Activated T-helper 2 cell treated with anti-CD3 and anti-CD28 coated beads, Interferon-gamma antibody, Interleukin-2, Interleukin-4, amounts not matched to agents 10 μg/mL and 5 μg/mL and 100 μg/mL, durations not matched to agents 14 hours and 24 hours and 36 hours (primary cell): ENCODE measurements at places on chromosomes 4 and X. TPM values are rescaled to one million over a fixed set of nuclear protein-coding genes. Genes with fewer than 3 reads are reported as not detected.

The PTCHD1 gene
- not detected in 2 replicates for total RNA-seq

The APLN gene
- 0.32 and 0.39 TPM in 2 replicates for total RNA-seq

The BCOR gene
- 74.6 and 82.2 TPM in 2 replicates for total RNA-seq

The MAGEA11 gene
- not detected in 2 replicates for total RNA-seq

The PPP2R2C gene
- total RNA-seq: not detected in 2 replicates

The SLC4A4 gene
- total RNA-seq: 0.32 and 0.43 TPM in 2 replicates

The CXCL5 gene
- total RNA-seq: not detected in 2 replicates

GRCh38 chr4:55086578-55086977 lies 38.8 kb downstream of the KDR start:
- no peak for DNase-seq
- H3K27ac ChIP-seq: no peak overlapping the region
- no peaks in the 10 kb centered on the region for H3K36me3 ChIP-seq
- H3K4me1 ChIP-seq: no peaks in the 10 kb centered on the region

GRCh38 chr4:173370130-173370476 lies 651 bp upstream of the SAP30 start:
- peak overlapping the region; percentile 100 for H3K4me3 ChIP-seq
- H3K36me3 ChIP-seq: peaks cover 39% of the 10 kb centered on the region
- DNase-seq: no peak
- peaks cover 46% of the 10 kb centered on the region for H3K4me1 ChIP-seq
- no peaks in the 10 kb centered on the region for H3K27me3 ChIP-seq

DNA sequence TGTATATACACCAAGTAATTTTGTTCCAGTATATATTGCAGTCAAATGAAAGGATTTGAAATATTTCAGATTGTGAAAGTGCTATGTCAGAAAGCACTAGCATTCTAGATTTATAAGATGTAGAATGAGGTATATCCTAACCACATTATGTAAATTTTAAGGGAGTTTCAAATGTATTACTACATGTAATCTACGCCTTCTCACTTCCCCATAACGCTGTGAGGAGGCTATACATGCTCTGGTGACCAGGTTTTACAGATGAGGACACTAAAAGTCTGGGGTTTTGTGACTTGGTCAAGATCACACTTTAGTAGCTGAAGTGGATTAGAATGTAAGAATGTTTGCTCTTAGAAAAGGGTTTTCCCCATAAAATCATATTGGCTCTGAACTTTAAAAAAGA lies 8.1 kb downstream of the ENPEP start:
- no peak overlapping the region for H3K4me3 ChIP-seq
- H3K36me3 ChIP-seq: no peaks in the 10 kb centered on the region
- no peaks in the 10 kb centered on the region for H3K4me1 ChIP-seq
- peaks cover 6% of the 10 kb centered on the region for H3K27me3 ChIP-seq
- H3K27ac ChIP-seq: no peak overlapping the region
- DNase-seq: no peak

GRCh38 chr4:156672492-156673305 lies 298.9 kb downstream of the PDGFC start:
- no peaks in the 10 kb centered on the region for H3K27me3 ChIP-seq
- H3K4me3 ChIP-seq: no peak overlapping the region
- H3K27ac ChIP-seq: no peak overlapping the region

GRCh38 chrX:47885501-47885900 lies 48.8 kb downstream of the ZNF81 start:
- H3K36me3 ChIP-seq: peaks cover 61% of the 10 kb centered on the region
- H3K27ac ChIP-seq: no peak overlapping the region
- no peak overlapping the region for H3K4me3 ChIP-seq
- DNase-seq: no peak

DNA sequence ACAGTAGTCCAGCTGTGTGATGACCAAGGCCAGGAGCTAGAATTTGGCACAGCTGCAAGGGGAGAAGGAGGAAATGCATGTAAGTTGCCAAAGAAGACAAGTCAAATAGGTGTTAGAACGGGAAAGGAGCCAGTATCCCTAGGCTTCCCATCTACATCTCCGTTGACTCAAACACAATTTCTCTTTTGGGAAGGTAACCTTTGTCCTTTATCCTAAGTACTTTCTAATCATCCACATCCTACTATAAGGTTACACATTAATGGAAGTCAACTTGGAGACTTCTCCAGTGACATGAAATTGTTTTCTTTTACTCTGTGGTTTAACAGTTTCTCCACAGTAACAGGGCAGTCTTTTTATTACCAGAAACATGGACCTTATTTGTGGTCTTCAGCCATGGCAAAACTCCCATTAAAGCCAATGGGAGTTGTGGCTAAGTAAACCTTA lies 620.0 kb downstream of the ANKRD50 start:
- H3K36me3 ChIP-seq: no peaks in the 10 kb centered on the region
- no peak for DNase-seq
- H3K27me3 ChIP-seq: no peaks in the 10 kb centered on the region
- no peak overlapping the region for H3K4me3 ChIP-seq

DNA sequence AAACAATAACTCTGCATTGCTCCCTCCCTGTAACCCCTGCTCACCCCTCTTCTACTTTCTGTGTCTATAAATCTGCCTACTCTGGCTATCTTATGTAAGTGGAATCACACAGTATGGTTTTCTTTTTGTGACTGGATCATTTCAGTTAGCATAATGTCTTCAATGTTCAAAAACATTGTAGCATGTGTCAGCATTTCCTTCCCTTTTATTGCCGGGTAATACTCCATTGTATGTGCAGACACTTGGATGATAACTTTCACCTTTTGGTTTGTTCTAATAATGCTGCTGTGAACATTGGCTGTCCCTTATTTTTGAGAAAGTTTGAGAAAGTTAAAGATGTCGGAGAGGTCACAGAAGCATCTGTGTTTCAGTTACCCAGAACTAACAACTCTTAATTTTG lies 60.6 kb upstream of the TLR2 start:
- H3K4me3 ChIP-seq: no peak overlapping the region
- peak overlapping the region; percentile 64 for H3K27ac ChIP-seq
- peaks cover 67% of the 10 kb centered on the region for H3K36me3 ChIP-seq
- peaks cover 7% of the 10 kb centered on the region for H3K4me1 ChIP-seq
- H3K27me3 ChIP-seq: no peaks in the 10 kb centered on the region

GRCh38 chrX:123340696-123341095 lies 156.6 kb downstream of the GRIA3 start:
- H3K36me3 ChIP-seq: no peaks in the 10 kb centered on the region
- no peaks in the 10 kb centered on the region for H3K27me3 ChIP-seq
- H3K4me3 ChIP-seq: no peak overlapping the region
- no peak for DNase-seq
- H3K4me1 ChIP-seq: no peaks in the 10 kb centered on the region
- H3K27ac ChIP-seq: no peak overlapping the region

GRCh38 chrX:37666516-37666915 lies 19.1 kb upstream of the XK start:
- no peak for DNase-seq
- no peaks in the 10 kb centered on the region for H3K27me3 ChIP-seq
- H3K27ac ChIP-seq: no peak overlapping the region
- H3K4me1 ChIP-seq: no peaks in the 10 kb centered on the region

DNA sequence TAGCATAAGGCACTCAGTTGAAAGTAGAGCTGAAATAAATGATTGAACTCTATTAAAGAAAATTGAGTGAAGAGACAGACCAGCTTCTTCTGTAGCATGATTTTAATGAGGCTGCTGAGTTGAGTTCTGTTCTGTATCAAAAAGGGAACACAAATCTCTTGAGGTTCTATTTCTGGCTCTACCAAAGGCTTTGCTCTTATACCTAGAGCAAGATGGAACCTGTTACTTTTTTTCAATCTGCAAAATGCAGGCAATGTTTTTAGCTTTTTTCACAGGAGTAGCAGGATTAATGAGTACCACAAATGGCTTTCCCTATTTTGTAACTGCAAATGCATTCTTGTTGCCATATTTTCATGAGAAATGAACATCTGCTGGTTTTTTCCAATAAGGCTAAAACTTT lies 4.2 kb upstream of the ERVMER34-1 start:
- H3K4me1 ChIP-seq: peaks cover 5% of the 10 kb centered on the region
- no peaks in the 10 kb centered on the region for H3K36me3 ChIP-seq
- H3K27ac ChIP-seq: no peak overlapping the region
- peaks cover 42% of the 10 kb centered on the region for H3K27me3 ChIP-seq
- DNase-seq: no peak

DNA sequence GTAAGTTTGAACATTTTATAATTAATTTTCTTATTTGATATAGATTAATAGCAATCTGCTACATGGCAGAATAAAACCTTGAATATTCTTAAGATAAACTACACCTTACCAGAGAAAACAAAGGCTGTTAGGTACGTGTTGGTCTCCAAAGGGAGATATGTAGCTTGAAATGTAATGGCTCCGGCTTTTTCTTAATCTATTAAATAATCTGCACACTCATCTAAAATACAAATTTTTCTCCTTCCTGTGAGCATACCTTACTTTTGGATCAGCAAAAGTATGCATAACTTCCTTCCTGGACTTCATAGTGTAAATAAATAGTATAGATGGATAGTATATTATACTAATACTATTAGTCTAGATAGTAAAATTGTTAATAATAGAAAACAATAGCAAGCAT lies 141.3 kb downstream of the JADE1 start:
- peaks cover 2% of the 10 kb centered on the region for H3K4me1 ChIP-seq
- H3K27me3 ChIP-seq: no peaks in the 10 kb centered on the region
- no peak overlapping the region for H3K27ac ChIP-seq
- no peak for DNase-seq
- H3K36me3 ChIP-seq: peaks cover 33% of the 10 kb centered on the region
- H3K4me3 ChIP-seq: no peak overlapping the region

GRCh38 chr4:85968945-85969819 lies 390.7 kb downstream of the MAPK10 start:
- H3K4me3 ChIP-seq: no peak overlapping the region
- H3K27me3 ChIP-seq: no peaks in the 10 kb centered on the region
- DNase-seq: no peak
- no peaks in the 10 kb centered on the region for H3K4me1 ChIP-seq

DNA sequence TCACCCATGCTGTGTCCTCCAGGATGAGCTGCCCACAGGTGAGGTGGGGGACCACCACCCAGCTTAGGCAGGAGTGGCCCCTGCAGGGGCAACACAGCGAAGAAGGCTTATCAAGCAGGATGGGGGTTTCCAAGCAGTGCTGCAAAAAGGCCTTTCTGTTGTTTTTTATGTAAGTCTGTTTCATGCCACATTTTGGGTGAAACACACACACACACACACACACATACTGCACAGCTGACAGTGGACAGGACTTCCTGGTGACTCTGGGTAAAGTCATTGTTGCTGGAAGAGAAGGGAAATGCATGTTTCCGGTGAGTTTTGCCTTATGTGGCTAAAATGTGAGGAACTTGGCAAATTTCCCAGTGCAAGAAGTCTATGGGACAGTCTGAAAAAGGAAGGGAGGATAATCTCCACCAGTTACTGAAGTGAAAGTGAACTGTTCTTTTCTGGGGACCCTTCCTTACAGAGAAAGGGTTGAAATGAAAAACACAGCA lies 119.2 kb downstream of the IRF2 start:
- no peaks in the 10 kb centered on the region for H3K27me3 ChIP-seq
- no peak for DNase-seq
- no peak overlapping the region for H3K27ac ChIP-seq
- H3K4me1 ChIP-seq: peaks cover 14% of the 10 kb centered on the region
- no peaks in the 10 kb centered on the region for H3K36me3 ChIP-seq

DNA sequence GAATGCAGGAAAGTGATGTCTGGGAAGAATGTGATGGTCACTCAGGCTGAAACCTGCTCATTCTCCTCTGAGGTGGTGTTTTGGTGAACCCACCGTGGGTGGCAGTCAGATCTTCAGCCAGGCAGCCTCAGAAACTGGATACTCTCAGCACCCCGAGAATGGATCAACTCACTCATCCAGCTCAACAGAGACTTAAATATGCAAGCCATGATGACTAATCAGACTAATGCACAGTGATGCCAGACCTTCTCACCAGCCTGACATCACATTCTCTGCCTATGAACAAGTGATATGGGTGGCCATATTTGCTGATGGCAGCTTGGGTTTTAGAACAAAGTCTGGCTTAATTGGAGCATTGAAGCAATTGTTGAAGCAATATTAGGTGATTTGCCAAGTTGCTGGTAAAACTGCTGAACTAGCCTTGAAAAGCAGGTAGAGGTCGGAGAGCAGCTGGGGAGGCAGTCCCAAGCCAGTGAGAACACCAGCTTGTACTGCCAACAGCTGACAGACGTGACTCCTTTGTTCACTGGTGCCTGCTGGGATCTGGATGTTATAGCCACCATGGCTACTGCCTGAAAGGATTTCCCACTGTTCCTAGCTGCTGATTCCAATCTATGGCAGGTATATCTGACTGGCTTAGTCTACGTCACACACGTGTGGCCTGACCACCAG lies 608.1 kb downstream of the MID1IP1 start:
- no peaks in the 10 kb centered on the region for H3K4me1 ChIP-seq
- no peak overlapping the region for H3K27ac ChIP-seq
- no peaks in the 10 kb centered on the region for H3K27me3 ChIP-seq
- H3K36me3 ChIP-seq: no peaks in the 10 kb centered on the region
- no peak overlapping the region for H3K4me3 ChIP-seq
- no peak for DNase-seq

- H3K27ac ChIP-seq: no peak overlapping the region
- DNase-seq: no peak
- no peaks in the 10 kb centered on the region for H3K36me3 ChIP-seq
- H3K27me3 ChIP-seq: peaks cover 41% of the 10 kb centered on the region
Measured at GRCh38 chr4:153747406-153747955, 12.3 kb downstream of the RNF175 start.

DNA sequence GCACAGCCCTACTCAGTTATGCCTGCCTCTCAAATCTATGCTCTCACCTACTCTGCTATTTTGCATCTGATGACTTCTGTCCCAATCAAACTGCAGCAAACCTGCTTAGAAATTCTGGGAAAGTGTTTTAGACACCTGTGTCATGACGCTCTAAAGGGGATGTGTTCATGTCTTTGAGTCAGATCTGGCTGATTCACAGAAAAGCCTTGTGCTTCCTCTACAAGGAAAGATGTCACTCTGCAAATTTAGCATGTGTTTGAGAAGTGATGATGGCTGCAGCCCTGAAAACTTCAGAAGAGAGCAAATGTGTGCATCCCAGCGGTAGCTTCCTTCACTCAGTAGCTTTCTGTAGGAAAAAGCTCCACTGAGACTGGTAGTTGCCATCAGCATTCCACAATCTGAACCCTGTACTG lies 235.4 kb downstream of the MGST2 start:
- no peak for DNase-seq
- peaks cover 12% of the 10 kb centered on the region for H3K4me1 ChIP-seq
- H3K4me3 ChIP-seq: no peak overlapping the region
- H3K27me3 ChIP-seq: peaks cover 4% of the 10 kb centered on the region

GRCh38 chr4:111454961-111455360 lies 690.3 kb upstream of the FAM241A start:
- no peak for DNase-seq
- H3K4me1 ChIP-seq: no peaks in the 10 kb centered on the region
- no peaks in the 10 kb centered on the region for H3K36me3 ChIP-seq

DNA sequence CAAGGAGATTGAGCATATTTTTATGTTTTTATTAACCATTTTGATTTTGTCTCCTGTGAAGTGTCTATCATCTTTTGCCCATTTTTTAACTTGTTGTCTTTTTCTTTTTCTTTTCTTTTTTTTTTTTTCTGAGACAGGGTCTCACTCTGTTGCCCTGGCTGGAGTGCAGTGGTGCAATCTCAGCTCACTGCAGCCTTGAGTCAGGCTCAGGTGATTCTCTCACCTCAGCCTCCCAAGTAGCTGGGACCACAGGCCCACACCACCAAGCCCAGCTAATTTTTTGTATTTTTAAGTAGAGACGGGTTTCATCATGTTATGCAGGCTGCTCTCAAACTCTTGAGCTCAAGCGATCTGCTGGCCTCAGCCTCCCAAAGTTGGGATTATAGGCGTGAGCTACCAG lies 4.6 kb upstream of the ADD1 start:
- H3K27me3 ChIP-seq: no peaks in the 10 kb centered on the region
- peaks cover 31% of the 10 kb centered on the region for H3K36me3 ChIP-seq
- H3K4me1 ChIP-seq: peaks cover 36% of the 10 kb centered on the region
- peak overlapping the region; percentile 83 for H3K27ac ChIP-seq

GRCh38 chr4:138192113-138192512 lies 50.0 kb downstream of the SLC7A11 start:
- no peaks in the 10 kb centered on the region for H3K36me3 ChIP-seq
- no peaks in the 10 kb centered on the region for H3K4me1 ChIP-seq
- H3K27ac ChIP-seq: no peak overlapping the region
- no peak overlapping the region for H3K4me3 ChIP-seq
- no peaks in the 10 kb centered on the region for H3K27me3 ChIP-seq
